ENCODE measurements at places on chromosomes 11 and 22.

GRCh38 chr11:32109138-32109537 lies 18.3 kb downstream of the RCN1 start:
- DNase-seq: no peak

DNA sequence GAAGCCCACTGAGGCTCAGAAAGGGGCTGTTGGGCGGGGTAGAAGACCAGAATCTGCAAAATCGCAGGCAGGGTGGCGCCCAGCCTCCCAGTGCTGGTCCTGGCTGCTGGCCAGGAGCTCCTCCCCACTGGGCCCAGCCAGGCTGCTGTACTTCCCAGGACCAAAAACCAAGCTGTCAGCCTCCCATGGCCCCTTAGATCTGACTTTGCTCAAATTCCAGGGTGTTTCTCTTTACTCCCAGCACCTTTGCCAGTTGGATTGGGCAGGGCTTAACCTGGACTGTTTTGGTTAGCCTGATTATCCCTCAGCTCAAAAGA lies 44.2 kb upstream of the WEE1 start:
- DNase-seq: no peak

- no peak for DNase-seq
These were observed 43.9 kb upstream of the VPREB1 start for GRCh38 chr22:22200569-22201184.

DNA sequence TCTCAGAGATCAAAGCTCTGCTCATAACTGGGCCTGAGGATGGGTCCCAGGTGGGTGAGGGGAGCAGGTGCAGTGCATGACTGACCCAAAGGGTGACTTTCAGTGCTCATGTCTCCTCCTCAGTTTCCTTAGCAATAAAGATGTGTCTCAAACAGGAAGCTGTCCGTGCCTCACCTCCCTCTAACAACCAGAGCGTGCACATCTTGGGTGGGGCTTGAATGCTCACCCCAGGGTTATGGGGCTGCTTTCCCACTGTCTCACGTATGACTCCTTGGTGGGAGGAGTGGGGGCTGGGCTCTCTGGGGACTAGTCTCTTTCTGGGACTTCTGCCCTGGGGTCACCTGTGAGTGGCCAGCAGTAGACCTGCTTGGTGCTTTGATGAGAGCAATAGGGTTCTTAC lies 53.9 kb upstream of the PHOX2A start:
- DNase-seq: no peak

- no peak for DNase-seq
These were observed at the start of gene SHISA8 for GRCh38 chr22:41915035-41915785. SHISA8 (minus strand) TSS chr22:41915074; CDS start chr22:41914667, 407 bp downstream.

- no peak for DNase-seq
These were observed 169.9 kb downstream of the CTTN start for GRCh38 chr11:70568035-70568813.

GRCh38 chr11:92180664-92181251 lies 43.9 kb upstream of the FAT3 start:
- no peak for DNase-seq

DNA sequence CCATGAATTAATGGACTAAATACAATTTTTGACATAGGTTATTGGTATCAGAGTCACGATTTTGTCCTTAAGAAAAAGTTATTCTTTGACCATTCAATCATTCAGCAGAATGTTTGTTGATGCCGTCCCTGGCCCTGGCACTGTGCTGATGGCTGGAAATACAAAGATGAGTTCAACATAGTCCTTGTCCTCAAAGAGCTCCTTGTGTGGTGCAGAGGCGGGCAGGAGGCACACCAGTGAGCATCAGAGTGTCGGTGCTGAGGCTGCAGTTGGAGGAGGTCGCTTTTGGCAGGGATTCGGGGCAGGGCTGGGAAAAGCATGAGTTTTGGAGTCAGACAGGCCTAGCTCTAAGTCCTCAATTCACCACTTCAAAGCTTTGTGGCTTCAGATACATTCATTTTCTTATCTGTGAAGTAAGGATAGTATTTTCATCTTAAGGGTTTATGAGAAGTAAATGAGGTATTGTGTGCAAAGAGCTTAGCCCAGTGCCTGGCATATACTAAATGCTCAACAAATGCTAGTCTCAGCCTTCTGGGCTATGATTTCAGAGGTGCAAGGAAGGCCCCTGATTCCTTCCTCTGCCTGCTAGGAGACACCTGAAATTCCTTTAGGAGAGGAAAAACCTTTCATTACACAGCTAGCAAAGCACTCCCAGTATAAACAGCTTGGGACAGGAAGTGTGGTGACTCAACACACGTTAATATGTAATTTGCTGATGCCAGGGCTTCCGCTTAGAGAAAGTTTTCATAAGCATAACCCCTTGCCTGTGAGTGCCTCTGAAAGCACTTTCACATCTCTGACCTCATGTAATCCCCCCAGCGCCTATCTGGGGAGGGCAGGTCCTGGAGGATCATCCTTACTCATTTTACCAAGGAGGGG lies 113.8 kb downstream of the NECTIN1 start:
- DNase-seq: no peak

- no peak for DNase-seq
These were observed 96.3 kb upstream of the CSNK2A3 start for GRCh38 chr11:11449327-11449726.

- no peak for DNase-seq
These were observed 118.0 kb downstream of the SIK3 start for GRCh38 chr11:116980136-116980793.

DNA sequence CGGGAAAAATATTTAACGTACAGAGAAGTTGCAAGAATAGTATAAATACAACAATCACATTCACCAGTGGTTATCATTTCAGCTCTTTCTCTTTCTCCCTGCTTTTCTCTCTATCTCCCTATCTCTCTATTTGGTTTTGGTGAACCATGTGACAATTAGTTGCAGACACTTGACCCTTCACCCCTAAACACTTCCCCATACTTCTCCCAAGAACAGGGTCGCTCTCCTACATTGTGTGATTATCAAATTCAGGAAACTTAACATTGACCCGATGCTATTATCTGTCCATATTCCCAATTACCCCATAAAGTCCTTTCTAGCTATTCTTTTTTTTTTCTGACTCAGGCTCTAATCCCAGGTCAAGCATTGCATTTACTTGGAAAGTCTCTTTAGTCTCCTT lies 4.8 kb upstream of the CYB5R3 start:
- no peak for DNase-seq

DNA sequence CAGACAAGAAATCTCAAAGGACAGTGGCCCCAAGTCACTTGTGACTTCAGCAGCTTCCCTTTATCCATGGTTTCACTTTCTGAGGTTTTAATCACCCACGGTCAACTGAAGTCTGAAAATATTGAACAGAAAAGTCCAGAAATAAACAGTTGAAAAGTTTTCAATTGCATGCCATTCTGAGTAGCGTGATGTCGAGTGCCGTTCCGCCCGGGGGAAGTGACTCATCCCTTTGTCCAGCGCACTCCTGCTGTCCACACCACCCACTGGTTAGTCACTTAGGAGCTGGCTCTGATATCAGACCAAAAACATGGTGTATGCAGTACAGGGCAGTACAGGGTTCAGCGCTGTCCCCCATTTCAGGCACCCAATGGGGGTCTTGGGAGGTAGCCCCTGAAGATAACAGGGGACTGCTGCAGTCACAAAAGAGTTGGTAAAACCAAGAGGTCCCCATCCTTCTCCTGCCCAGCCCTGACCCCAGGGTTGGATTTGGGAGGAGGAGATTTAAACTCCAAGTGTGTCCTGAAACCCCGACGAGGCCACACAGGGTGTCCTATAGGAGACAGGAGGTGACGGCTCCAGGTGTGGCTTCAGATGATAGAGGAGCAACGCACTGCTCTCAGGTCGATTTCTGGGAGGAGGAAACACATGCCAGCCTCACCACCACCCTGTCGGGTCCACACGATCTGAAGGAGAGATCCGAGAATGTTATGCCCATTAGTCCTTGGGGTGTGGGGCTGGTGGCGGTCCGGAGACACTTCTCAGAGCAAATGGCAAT lies 390.1 kb downstream of the CTTN start:
- DNase-seq: no peak

DNA sequence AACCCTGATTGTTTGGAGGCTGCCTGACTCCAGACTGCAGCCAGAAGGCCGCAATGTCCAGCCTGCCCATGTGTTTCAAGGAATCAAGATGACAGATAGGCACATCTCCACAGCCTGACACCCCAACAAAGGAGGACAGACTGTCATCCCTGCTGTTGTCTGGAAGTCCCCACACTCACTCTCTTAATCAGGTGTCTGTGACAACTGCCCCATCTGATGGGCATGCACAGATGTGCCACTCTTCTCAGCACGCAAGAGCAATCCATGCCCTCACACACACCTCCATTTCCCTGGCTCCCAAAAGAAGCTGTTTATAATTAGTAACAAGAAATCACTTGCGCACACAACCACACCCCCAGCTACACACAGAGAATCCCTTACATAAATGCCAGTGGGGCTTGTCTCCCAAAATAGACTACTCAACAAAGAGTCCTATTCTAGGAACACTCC lies 117.6 kb downstream of the C11orf58 start:
- no peak for DNase-seq

DNA sequence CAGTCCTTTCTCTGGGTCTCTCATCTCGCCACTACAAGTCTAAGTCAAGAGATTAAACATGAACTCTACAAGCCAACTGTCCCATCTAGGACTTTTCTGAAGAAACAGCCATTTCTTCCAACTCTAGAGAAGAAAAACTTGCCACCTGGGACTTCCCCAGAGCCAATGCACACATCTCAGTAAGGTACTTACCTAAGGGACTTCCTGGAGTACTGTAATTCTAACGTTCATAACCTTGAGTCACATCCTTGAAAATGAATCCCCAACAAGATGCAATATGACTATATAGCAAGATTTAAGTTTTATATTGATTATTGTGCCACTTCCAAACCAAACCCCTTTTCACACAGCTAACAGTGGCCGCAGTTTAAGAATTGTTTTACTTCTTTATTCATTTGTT lies 11.9 kb upstream of the ISX start:
- DNase-seq: no peak

- no peak for DNase-seq
These were observed 20.7 kb downstream of the SPON1 start for GRCh38 chr11:13983081-13983751.

DNA sequence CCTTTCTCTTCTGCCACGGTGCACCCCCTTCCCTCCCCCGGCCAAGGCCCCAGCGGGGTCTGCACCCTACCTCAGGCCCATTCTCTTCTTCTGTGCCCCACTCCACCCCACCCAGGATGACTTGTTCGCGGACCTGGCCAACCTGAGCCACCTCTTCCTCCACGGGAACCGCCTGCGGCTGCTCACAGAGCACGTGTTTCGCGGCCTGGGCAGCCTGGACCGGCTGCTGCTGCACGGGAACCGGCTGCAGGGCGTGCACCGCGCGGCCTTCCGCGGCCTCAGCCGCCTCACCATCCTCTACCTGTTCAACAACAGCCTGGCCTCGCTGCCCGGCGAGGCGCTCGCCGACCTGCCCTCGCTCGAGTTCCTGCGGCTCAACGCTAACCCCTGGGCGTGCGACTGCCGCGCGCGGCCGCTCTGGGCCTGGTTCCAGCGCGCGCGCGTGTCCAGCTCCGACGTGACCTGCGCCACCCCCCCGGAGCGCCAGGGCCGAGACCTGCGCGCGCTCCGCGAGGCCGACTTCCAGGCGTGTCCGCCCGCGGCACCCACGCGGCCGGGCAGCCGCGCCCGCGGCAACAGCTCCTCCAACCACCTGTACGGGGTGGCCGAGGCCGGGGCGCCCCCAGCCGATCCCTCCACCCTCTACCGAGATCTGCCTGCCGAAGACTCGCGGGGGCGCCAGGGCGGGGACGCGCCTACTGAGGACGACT lies 15.9 kb downstream of the RTN4RL2 start:
- no peak for DNase-seq

DNA sequence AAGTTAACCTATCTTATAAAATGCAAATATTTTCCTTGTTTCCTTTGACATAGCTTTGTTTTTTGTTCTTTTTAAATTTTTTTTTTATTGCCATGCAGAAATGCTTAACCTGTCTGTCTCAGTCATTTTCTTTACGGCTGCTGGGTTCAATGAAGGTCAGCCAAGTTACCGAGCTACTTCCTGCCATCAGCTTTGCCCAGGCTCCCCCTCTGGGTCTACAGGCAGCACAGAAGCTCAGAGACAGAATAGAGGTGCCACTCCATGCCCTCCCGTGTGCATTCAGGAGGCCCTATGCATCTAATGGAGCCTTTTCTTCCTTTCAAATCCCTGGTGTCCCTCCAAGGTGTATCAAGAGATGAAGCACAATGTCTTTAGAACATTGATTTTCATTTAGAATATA lies 411.0 kb upstream of the NARS2 start:
- DNase-seq: no peak

DNA sequence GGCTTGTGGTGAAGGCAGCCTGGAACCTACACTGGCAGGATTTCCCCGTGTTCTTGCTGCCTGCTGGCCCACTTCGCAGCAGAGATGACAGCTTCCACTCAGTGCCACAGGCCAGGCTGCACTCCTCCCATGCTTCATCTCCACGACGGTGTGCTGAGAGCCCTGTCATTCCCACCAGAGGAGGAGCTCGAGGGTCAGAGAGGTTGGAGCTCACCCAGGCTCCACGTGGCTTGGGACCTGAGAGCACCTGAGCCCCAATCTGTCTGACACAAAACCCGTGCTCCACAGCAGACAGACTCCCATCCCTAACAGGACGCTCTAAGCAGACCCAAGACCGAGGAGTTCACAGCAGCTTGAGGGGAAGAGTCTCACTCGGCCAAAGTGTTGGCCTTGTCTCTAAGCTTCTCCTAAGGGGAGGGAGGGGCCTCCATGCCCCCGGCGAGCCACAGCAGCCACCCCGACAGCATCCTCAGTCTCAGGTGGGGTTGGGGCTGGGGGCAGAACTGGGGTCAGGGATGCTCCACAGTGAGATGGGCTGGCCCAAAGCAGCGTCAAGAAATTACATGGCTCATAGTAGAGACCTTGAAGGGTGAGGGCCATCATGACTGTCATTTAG lies 10.7 kb downstream of the LRFN4 start:
- DNase-seq: no peak

GRCh38 chr11:112565551-112565950 lies 304.9 kb upstream of the PLET1 start:
- DNase-seq: no peak

Data from NCI-H1417 treated with DMSO at 0.1 percent for 48 hours (cell line).